ENCODE measurements at places on chromosomes 1 and 21.

GRCh38 chr1:31346785-31347184 is 26.1 kb downstream of the FABP3 start:
- DNase-seq: no peak

- no peak for DNase-seq
These were observed 545.8 kb downstream of the AMY1C start for GRCh38 chr1:104295511-104295910.

DNA sequence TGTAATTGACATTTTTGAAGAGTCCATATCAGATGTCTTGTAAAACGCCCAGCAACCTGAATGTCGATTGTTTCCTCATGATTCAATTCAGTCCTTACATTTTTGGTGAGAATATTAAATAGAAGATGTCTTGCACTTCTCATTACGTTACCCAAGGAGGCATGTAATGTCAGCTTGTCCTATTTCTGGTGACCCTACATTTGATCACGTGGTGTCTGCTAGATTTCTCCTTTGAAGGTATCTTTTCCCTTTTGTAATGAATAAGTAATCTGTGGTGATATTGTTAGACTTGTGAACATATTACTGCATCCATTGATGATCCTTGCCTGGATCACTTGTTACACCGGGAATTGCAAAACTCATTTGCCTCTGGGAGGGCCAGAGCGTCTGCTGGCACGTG is 87.6 kb upstream of the DISP3 start:
- no peak for DNase-seq

- no peak for DNase-seq
These were observed 104.0 kb downstream of the PPIAL4G start for GRCh38 chr1:148379170-148379500.

DNA sequence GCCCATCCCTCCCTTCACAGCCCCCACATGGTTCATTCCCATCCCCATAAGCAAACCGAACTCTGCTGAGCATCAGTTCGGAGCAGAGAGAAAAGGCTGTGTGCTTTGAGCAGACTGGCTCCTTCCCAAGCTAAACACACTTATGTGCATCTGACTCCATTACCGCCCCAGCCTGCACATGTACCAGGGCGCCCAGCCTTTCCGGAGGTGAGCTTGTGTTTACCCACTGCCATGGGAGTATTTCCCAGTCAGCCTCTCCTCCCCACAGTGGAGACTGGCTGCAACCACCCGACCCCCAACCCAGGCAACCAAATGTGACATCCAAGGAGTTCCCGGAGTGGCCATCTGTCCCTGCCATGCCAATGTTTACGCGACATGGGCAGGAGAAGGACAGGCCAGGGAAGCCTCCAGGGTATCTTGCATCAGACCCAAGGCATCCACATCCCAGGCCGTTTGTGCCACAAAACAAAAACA is 9.4 kb downstream of the TIAM1 start:
- no peak for DNase-seq

DNA sequence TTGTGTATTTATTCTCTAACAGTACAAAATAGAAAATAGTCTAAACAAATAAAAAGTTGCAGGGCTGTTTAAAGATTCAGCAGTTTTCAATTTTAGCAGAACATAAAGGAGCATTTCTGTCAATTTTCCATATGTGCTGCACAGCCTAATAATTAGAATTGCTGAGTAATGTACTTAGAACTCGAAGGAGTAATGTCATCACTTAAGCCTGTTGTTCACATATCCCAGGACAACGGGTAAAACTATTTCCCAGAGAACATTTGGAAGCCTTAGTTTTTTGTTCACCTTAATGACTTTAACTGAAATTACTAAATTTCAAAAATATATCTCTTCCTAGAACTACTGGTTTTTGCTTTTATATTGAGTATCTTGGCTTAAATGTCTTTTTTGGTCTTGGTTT is 81.6 kb downstream of the ZP4 start:
- no peak for DNase-seq

Measured in amygdala (tissue), 56 donors.